ENCODE measurements at places on chromosomes 12 and 14.

GRCh38 chr12:32012249-32012785, 53.1 kb downstream of the RESF1 start:
- DNase-seq = no peak

GRCh38 chr12:93777254-93777653, 100.1 kb downstream of the CRADD start:
- no peak for DNase-seq

GRCh38 chr14:64745511-64746091, 41.4 kb downstream of the PLEKHG3 start:
- no peak for DNase-seq

- DNase-seq = no peak
These were observed 29.3 kb downstream of the KICS2 start for GRCh38 chr12:64192644-64193444.

DNA sequence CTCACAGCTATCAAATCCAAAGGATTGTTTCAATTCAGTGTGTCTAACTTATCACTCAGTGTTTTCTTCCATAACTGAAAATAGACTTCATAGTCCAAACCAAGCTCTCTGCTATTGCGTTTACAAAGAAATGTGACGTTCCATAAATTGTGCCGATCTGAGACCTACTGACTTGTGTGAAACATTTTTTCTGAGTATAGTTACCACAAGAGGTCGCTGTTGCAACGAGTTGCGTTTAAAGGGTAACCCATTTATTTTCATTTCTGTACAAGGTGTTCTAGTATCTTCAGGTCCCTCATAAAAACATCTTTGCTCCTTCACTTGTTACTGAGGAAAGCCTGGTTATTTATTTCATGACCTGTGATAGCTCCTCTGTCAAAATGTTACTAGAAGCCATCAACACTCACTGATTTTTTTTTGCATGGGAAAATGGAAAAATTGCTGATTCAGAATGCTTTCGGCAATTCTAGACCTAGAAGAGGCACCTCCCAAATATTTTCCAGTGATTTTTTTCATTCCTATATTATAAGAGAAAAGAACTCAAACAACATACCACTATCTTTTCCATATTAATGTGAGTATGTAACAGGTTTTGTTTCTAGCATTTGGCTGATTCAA, 60.9 kb upstream of the OR4E1 start:
- DNase-seq = no peak

GRCh38 chr12:50387487-50387886, 8.9 kb downstream of the FAM186A start:
- no peak for DNase-seq

GRCh38 chr12:70379846-70380245, 13.8 kb downstream of the KCNMB4 start:
- no peak for DNase-seq

- DNase-seq = no peak
These were observed 116.4 kb downstream of the NUBPL start for GRCh38 chr14:31677630-31678029.

DNA sequence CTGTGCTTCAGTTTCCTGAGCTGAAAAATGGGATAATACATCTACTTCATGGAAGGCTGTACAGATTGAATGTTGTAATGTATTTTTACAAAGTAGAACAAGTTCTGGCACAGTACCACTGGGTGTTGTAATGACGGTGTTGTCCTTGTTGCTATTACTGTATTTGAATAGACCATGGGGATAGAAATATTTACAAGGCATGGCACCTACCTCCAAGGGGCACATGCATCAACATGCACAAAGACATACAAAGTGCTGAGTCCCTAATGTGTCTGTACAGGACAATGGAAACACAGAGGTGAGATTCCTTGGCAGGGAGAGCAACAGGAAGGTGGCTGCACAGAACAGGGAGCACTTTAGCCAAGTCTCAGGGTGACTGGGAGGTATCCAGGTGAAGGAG, 930.6 kb upstream of the TMEM132C start:
- DNase-seq = no peak

GRCh38 chr12:31859232-31859977, 99.8 kb upstream of the RESF1 start:
- DNase-seq = no peak

DNA sequence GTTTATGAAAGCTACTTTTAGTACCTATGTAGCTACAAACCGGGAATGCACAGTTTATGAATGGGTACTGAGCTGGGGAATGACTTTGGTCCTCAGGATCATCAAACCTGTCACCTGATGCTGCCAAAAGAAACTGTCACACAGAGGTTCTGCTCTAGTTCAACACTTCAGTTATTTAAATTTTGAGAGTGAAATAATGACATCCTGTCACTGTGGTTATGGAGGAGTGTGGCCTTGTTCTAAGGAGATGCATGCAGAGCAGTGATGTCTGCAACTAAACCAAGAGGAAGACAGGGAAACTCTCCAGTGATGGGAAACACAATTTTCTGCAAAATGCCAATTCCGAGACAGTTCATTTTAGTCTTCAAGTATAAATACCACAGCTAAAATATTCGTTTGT, 4.8 kb upstream of the AEBP2 start:
- DNase-seq = no peak

GRCh38 chr12:4448371-4448940, 2.8 kb upstream of the FGF6 start:
- DNase-seq = no peak

- peak; percentile 48 for DNase-seq
These were observed 71.3 kb downstream of the ANKRD9 start for GRCh38 chr14:102437997-102438915.

DNA sequence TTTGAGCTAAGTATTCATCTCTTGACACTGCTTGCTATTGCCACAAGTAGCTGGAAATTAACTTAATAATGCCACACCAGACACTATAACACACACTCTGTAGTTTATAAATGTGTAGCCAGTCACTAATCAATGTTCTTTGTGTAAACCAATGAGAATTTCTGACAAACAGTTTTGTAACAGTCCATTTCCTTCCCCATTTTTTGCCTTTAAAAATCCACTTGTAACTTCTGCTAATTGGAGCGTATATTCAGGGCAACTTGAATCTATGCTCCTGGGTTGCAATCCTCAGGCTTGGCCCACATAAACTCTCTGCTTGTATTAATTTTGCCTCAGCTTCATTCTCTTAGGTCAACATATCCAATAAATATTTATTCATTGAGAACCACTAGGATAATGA, 125.0 kb upstream of the DHRS4 start:
- no peak for DNase-seq
